ENCODE measurements at places on chromosomes 1 and 21.

DNA sequence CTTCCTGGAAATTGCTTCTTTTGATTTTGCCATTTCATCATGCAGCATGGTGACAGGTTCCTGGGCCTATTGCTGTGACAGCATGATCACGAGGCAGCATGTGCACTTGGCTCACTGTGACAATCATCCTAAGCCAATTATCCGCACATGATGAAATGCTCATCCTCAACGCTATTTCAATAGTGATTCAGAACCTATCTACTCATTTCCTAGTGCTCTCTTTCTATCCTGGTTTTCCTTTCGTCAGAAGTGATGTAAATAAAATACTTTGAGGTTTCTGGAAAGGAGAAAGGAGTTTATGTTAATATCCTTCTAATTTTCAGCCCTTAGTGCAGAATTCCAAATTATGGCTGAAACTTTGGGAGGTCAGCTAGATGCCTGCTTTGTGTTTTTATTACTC, 110.6 kb upstream of the ADAMTS5 start:
- DNase-seq: no peak

DNA sequence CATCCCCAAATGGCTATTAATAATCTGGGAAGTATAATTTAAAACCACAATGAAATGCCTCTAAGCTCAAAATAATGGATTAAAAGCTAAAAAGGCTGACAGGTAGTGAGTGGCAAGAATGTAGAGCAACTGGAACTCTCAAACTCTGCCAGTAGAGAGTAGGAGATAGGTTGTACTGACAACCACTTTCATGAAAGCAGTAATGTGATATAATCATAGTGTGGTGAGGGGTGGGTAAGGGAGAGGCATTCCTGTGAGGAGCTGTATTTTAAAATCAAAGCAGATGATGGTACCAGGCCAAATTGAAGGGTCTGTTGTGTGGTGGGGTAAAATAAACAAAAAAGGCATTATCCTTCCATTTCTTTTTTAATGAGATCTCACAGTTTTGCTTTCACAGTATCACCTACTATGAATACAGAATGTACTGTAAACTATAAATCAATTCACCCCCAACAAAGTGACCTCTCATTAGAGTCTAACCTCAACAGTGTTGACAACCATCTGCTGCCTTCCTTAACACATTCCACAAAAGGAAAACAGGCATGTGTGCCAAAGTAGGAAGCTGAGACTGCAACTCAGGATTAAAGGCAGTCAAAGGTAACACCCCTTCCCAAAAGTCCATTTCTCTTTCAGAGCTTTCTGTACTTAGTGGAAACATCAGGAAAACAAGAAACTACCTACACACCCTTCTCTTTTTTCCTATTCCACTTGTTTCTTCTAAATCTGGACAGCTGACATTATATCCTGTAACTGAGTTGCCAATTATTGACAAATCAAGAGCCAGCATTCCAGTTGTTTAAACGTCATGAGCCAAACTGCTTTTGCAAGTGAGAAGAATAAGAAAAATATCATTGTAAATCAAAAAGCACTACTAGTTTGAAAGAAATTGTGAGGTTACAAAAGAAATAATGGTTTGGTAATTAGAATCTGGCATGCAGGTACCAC, 130.8 kb downstream of the FAF1 start:
- DNase-seq: no peak

DNA sequence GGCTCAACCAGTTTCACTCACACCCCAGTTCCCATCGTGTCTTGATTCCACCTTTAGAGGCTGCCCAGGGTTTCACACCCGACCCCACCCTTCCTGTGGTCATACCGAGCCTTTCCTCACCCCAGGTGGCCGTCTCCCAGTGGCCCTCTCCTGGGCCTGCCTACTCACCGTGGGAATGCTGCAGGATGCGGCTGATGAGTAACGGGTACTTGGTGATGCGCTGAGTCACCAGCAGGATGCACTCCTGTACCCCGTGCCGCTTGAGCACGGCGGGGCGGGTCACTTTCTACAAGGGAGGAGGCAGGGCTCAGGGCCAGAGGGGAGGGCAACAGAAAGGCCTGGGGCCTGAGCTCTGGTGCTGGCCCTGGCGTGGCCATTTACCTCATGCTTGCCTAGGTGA, 16.4 kb downstream of the ARHGEF2 start:
- DNase-seq: peak; percentile 74

- no peak for DNase-seq
Observed at GRCh38 chr21:38439426-38439825, 58.9 kb downstream of the ERG start.

DNA sequence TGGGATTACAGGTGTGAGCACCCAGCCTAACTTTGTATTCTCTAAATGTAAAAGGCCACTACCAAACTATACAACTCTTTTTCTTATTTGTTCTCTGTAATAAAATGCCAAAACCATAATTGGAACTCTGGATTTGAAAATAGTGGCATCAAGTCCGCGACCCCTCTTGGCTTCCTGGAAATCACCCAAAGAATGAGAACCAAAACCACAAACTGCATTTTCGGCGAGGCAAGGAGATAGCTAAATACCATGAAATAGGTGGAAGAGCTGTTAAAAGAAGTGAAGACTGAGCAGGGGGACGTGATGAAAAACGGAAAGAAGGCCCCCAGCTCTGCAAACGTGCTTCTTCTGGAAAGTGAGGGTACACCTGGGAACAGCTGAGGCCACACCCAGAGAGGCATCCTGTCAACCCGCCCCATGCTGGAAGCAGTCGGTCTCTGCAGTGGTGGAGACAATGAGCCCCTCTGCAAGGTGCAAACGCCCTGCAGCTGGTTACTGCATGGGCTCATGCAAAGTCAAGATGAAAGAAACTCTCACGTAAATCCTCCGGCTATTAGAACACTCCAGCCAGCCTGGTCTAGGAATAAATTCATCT, 22.5 kb downstream of the VPS26C start:
- no peak for DNase-seq

- DNase-seq: no peak
Observed at GRCh38 chr1:217968085-217968484, 317.0 kb upstream of the RRP15 start.

DNA sequence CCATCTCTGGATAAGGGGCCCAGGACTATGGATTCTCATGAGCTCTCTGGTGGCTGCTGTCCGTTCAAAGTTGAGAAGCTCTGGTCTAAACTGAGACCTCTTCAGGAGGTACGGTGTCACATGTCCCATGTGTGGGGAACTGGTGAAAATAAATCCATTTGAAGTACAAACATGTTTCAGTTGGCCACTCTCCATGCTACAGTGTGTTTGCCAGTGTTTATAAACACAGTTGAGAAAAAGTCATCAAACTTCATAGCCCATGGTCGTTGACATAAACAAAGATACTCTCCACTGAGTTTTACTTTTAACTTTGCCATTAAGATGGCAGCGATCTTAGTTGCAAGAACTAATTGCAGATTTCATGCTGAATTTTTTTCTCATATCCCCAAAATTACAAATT, 72.8 kb downstream of the PSMG1 start:
- DNase-seq: no peak

DNA sequence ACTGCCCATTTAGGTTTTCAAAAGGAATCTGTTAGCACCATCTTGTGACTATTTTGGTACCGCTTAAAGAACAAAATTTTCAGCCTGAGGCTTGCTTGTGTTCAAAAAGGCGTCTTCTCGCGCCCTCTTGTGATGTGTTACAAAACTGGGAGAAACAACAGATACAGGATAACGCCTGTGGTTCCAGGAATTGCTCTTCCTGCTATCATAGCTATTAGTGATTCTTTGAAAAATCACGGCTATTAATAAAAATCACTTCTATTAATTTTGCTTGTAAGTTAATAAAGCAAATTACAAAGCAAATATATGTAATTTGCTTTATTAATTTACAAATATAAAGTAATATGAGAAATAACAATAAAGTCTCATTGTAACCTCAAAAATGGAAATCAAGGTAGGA, 82.2 kb upstream of the ABCD3 start:
- DNase-seq: peak; percentile 88
